ENCODE measurements at places on chromosomes 1 and 21.

DNA sequence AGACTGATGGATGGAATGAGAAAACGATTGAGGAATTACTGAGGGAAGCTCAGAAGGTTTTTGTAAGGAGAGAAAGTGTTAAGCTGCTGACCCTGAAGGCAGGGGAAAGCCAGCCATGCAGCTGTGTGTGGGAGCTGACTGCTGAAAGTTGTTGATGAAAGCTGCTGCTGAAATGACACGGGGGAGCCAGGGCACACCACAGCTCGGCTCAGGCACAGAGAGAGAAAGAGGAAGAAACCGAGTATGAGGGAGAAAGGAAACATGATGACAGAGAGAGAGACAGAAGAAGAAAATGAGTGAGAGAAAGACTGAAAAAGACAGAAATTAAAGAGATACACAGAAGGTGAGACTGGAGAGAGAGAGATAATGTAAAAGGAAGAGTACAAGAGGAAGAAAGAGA, 115.5 kb downstream of the LRRC53 start:
- no peak for DNase-seq

GRCh38 chr21:37503848-37504467, 137.4 kb downstream of the DYRK1A start:
- no peak for DNase-seq

- DNase-seq = peak; percentile 81
These were observed 16.5 kb upstream of the AGTRAP start for GRCh38 chr1:11719313-11720032.

DNA sequence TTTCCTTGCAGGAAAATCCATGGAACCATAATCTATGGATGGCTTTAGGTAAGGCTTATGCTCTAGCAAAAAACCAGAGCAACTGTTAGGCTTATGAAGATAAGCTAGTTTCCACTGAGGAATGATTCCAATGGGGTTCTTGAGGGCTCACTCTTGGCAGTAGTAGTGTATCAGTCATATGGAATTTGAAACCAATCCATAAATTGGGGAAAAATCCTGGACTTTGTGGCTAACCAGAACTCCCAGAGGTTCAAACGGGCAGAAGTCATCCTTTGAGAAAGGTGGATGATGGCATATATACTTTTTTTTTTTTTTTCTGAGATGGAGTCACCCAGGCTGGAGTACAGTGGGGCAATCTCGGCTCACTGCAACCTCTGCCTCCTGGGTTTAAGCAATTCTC, 54.2 kb upstream of the ATF3 start:
- no peak for DNase-seq

- peak; percentile 27 for DNase-seq
These were observed 722 bp downstream of the LZIC start for GRCh38 chr1:9942399-9942938.
